ENCODE measurements at places on chromosomes 6 and 20.

DNA sequence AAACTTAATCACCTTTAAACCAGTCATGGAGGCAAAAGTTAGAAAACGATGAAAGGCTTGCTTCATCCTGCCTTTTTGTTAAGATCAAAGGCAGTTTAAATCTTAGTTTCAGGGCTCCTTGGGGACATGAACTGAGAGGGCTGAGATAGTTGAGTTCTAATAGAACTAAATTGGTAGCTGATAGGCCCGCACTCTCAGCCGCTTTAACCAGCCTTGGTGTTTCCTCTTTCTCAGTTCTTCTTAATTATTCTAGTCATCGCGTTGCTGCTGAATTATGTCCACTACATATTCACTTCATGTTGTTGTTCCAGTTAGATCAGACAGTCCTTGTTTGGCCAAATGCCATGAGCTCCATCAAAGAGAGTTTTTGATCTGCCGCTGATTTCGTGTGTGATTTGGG, 72.5 kb downstream of the ANKS1A start:
- no peak for DNase-seq

DNA sequence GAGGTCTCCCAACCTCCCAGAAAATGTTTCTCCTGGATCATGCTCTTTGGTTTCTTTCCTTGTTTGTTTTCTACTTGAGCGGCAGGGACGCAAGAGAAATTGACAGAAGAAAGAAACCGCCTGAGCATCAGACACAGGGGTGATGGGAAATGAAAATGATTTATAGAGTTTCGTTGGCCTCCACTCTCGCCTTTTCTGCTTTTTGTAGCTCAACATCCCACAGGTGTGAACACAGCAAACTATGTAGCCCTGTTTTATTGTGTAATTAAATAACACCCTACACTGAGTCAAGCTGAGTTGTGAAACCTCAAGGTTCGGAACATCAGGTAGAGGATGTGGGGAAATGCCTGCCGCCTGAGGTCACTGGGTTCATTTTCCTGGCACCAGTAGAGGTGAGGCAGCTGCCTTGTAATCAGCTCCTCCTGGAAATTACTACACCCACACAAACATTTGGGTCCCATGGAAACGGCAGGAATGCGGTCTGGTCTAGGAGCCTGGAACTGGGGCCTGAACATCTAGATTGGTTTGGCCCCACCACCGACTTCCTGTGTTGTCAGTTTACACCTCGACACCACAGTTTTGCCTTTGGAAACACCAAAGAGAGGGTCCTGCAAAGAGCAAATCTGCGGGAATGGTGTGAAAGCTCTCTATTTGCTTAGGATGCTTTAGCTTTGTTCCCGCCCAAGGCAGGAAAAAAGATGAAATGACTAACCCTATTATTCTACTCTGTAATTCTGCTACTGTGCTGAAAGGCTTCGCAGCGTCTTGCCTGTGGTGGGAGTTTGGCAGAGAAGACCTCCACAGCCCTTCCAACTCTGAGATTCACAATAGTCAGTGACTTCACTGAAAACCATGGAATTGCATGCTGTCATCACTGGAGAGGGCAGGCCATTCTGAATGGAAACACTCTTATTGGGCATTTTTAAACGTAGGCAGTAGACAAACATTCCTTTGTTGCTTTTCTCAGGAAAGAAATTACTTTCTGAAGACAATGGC, 53.0 kb downstream of the ADAT2 start:
- DNase-seq = no peak

- DNase-seq = peak; percentile 74
Observed at GRCh38 chr20:4875578-4876067, 125.7 kb downstream of the SLC23A2 start.

GRCh38 chr6:40845553-40845952, 193.5 kb downstream of the UNC5CL start:
- no peak for DNase-seq

- DNase-seq = no peak
Observed at GRCh38 chr20:63150391-63150898, 65.5 kb downstream of the YTHDF1 start.

DNA sequence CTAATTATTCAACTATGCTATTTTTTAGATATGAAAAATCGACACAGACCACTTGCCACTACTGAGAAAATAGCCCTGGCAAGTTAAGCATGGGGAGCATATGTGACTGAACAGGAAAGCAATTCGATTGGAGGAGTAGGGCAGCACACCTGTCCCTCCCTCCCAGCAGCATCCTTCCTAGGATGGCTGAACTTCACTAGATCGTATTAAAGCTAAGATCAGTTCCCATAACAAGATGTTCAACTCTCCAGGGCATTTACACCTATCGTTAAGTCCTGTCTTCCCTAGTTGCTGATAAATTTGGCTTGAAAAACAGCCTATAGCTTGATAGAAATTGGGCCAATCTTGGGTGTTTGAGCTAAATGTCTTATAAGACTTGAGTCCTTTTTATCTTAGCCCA, 7.0 kb downstream of the PPP1R10 start:
- DNase-seq = no peak

- DNase-seq = no peak
Observed at GRCh38 chr6:56244528-56245253, 2.7 kb downstream of the COL21A1 start.

- DNase-seq = no peak
Observed at GRCh38 chr6:132072831-132073230, 121.7 kb upstream of the CCN2 start.

- no peak for DNase-seq
Observed at GRCh38 chr6:3812596-3812995, 36.6 kb upstream of the FAM50B start.

GRCh38 chr6:88650029-88650619, 313.3 kb downstream of the RNGTT start:
- DNase-seq = no peak

DNA sequence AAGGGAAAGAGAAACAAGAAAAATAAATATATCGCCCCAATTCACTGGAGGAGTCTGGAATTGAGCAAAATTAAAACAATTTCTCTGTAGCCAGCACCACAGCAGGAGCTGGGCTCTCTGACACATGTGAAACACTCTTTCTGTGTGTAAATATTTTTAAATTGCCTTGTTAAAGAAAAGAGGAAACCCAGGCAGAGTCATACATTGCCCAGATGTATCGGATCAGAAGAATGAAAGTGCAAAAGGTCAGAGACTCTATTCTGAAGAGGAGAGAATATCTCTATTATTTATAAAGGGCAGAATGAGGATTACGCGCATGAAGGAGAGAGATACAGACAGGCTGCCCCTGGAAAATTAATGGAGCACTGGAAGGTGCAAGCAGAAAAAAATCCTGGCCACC, 127.0 kb upstream of the MAN1A1 start:
- no peak for DNase-seq

DNA sequence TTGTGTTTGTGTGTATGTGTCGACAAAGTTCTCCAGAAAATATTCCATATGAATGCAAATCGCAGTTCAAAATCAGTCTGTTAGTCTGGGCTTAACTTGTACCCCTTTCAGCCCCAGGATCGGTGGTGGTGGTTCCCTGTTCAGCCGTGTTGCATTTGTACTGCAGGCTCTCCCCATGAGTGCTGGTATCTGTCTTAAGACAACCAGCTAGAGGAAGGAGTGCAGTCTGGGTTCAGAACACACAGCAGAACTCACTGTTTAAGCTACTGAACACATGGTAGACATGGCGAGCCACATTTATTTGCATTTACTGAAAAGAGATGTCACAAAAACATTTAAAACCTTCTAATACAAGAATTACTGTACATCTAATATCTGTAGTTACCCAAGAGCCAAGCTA, 192.1 kb downstream of the ARID1B start:
- no peak for DNase-seq

DNA sequence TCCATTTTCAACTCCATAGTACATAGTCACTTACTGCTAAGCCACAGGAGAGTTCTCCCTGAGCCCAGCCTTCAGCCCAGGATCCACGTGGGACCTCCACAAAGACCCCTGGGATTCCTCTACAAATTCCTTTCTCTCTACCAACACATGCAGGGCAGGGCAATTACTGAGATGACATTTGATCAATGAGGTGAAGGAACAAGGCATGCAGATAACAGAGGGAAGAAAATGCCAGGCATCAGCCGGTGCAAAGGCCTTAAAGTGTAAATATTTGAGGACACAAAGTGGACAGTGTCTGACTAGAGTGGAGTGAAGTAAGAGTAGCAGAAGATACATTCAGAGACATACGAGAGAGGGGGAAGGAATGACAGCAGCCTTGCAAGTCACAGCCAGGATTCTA, 70.2 kb downstream of the HS3ST5 start:
- no peak for DNase-seq

DNA sequence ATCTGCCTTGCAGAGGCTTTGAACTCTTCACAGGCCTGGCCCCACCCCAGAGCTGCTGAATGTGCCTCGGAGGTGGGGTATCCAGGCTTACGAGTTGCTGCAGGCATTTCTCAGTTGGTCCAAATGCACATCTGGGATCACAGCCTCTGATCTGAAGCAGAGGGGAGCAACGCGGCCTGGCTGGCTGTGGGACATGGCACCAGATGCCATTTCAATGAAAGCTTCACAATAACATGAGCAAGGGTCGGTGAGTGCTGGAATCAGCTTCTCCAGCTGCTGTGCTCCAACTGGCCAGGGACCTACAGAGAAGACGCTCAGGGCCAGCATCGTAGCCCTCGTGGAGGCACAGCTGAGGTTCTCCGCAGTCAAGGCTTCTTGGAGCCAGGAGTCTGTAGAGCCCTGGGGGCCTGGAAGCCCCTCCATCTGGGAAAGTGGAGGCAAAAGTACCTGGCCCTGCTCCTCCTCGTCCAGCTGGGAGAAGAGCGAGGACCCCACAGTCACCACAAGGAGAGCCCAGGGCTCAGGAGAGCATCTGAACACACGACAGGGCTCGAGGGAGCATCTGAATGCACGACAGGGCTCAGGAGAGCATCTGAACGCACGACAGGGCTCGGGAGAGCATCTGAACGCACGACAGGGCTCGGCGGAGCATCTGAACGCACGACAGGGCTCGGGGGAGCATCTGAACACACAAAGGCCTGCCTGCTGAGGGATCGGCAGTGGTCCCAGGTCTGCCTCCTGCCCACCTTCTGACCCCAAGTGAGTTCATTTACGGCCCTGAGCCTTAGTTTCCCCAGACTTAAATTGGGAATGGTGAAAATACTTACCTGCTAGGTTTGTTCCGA, 165.2 kb downstream of the DLL1 start:
- no peak for DNase-seq

DNA sequence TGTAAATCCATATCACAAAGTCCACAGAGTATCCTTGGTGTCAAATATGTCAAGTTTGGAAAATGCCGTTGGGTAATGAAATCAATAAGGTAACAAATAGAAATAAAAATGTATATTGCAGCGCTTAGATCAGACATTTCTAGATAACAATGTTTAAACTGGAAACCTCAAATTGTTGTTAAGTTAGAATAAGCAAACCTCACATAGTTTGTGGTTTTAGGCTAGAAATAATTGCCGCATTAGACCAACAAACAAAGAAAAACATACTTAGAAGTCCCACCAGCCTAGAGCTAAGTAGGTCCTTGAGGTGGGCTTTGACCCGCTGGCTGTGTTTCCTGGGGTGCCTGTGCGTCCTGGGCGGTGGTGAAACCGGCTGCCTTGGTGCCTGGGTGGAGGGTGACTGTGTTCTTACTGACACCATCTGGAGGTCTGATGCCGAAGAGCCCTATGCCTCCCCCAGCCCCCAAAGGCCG, 71.4 kb downstream of the DACT2 start:
- DNase-seq = no peak

- peak; percentile 10 for DNase-seq
Observed at GRCh38 chr6:85078058-85078457, 313.7 kb upstream of the TBX18 start.

GRCh38 chr20:23493172-23493772, 2.4 kb downstream of the CST8 start:
- no peak for DNase-seq

DNA sequence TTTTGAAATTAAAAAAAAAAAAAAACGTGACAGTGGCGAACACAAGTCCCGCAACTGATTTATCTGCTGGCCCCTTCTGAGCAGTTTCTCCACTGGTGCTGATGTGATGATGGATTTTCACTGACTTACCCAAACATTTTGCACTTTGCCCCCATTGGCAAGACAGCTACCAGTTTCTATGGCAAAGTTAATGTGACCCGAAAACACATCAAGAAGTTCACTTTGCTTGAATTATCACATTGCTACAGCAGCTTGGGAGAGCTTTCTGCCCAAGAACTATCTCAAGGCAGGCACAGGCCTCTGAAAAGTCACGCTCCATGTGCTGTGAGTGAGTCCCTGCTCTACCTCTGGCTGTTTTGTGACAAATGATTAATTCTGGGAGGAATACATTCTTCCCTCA, 127.9 kb upstream of the EDN1 start:
- no peak for DNase-seq

DNA sequence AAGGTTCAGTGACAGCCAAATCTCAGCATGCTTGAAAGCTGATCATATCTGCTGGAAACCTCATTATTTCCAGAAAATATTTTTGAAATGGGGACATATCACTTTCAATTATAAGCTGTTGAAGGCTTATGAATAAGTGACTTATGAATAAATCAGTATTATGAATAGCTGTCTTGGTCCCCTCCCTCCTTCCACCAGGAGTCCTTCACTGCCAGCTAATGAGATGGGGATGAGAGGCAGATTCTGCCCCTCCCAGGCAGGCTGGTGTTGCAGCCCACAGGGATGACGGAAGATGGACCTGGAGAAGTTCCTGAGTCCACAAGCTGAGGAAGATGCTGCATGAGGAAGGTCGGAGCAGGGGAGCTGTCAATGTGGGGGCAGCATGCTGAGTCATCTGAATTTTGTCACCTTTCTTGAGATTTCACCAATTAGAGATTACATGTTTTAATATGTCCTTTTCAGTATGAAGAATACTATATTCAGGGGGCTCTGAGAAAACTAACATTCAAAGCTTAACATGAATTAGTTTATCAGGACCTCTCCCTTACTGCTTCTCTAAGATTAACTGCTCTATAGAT, 112.2 kb downstream of the DTNBP1 start:
- no peak for DNase-seq

GRCh38 chr6:14108571-14109410, 8.8 kb upstream of the CD83 start:
- no peak for DNase-seq

GRCh38 chr6:154893917-154894316, 101.2 kb upstream of the TIAM2 start:
- no peak for DNase-seq

GRCh38 chr6:151993364-151993763, 185.9 kb downstream of the ESR1 start:
- no peak for DNase-seq

GRCh38 chr6:168239044-168239773, 80.4 kb downstream of the DACT2 start:
- DNase-seq = no peak

GRCh38 chr6:79506251-79506650, 31.0 kb downstream of the LCA5 start:
- no peak for DNase-seq

DNA sequence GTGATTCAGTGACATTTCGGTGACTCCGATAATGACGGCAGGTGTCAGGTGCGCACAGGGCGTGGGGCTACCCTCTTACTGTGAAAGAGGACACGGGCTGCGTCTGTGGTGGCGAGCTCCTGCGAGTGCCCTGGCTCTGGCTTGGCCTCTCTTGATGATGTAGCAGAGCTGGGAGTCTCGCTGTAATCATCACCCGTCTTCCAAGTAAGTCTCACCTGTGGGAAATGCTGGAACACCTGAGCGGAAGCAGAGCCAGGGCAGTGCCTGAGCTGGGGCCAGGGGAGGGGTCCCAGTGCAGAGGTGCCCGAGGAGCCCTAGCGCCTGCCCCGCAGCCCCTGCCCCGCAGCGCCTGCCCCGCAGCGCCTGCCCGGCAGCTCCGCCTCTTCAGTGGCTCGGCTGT, 4.8 kb downstream of the OSBPL2 start:
- DNase-seq = no peak

GRCh38 chr6:108133594-108134179, 32.1 kb upstream of the NR2E1 start:
- no peak for DNase-seq

All from NCI-H1048 (cell line).